Activated naive CD4-positive, alpha-beta T cell (primary cell): ENCODE measurements at places on chromosomes 16 and 17.

DNA sequence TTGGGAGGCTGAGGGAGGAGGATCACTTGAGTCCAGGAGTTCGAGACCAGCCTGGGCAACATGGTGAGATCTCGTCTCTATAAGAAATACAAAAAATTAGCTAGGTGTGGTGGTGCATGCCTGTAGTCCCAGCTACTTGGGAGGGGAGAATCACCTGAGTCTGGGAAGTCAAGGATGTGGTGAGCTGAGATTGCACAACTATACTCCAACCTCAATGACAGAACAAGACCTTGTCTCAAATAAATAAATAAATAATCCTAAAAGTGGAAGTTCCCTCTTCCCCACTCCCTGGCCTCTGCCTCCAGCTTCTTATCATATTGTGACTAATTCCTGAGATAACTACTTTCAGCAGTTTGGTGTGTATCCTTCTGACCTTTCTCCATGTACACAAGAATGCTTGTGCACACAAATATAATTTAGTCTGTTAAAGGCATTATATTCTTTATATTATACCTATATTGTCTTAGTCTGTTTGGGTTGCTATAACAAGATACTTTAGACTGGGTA, 23.5 kb upstream of the DNAJA2 start:
- no peak for DNase-seq

DNA sequence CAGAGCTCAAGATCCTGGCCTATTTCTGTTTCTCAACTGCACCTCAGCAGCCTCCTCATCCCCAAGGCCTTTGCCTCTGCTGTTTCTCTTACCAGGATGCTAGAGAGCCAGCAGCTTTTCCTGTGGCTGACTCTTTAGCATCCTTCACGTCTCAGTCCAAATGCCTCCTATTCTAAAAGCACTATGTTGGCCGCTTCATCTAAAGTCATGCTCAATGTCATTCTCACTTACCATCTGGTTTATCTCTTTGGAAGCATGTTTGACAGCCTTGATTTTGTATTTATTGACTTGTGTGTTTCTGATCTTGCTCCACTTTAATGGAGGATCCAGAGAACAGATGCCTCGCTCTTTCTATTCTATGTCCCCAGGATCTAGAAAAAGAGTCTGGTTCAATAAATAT, 351.8 kb upstream of the CDH11 start:
- DNase-seq = no peak

- DNase-seq = no peak
These were observed 71.4 kb upstream of the ARL4D start for GRCh38 chr17:43327421-43327820.

DNA sequence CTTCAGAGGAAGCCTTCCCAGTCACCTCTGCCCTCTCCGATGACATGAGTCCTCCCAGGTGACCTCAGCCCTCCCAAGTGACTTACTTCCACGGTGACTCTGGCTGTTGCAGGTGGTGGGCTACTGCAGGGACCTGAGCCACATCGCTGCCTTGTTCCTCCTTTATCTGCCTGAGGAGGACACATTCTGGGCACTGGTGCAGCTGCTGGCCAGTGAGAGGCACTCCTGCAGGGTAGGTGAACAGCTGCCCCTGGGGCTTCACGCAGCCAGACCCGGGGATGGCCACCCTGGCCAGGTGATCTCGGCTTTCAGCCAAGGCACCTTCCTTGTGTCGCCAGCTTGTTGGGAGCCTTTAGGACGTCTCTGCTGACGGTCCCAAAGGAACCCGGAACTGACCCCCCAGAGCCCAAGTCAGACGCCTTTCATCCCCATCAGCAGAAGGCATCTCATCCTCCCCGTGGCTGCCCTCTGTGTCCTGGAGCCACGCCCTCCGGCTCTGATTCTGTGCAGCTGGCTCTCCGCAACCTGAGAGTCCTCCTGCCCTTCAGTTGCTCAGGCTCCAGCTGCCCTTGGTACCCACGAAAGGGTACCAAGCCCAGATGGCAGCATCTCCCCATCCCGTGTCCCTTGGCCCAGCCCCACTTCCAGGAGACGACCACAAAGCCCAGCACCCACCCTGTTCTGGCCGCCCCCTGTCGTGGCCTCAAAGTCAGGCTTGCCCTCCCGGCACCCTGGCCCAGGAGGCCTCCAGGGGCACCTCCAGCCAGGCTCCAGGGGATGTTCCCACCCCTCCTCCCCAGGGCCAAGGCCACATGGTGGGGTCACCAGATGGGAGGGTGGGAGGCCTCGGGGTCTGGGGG, 81.7 kb downstream of the GOSR1 start:
- DNase-seq = no peak

DNA sequence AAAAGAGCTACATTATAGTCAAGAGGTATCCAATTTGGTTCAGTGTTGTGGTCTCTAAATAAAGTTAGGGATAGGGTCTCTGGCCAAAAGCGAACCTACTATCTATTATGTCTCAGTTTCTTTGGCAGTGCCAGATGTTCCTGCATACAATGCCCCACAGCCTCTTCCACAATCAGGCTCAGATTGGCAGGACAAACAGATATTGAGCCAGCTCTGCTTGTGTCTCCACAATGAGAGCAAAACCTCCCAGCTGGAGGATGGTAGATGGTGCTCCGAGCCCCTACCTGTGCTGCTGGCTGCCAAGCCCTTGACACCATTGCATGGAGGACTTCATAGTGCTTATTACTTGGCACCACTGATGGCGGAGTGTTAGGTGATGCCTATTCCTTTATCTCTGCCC, 19.7 kb downstream of the PHAF1 start:
- no peak for DNase-seq

GRCh38 chr17:8436169-8436843, 622 bp downstream of the NDEL1 start:
- DNase-seq = peak; percentile 35

- no peak for DNase-seq
These were observed 57.0 kb upstream of the TNRC6C start for GRCh38 chr17:77901481-77901880.

DNA sequence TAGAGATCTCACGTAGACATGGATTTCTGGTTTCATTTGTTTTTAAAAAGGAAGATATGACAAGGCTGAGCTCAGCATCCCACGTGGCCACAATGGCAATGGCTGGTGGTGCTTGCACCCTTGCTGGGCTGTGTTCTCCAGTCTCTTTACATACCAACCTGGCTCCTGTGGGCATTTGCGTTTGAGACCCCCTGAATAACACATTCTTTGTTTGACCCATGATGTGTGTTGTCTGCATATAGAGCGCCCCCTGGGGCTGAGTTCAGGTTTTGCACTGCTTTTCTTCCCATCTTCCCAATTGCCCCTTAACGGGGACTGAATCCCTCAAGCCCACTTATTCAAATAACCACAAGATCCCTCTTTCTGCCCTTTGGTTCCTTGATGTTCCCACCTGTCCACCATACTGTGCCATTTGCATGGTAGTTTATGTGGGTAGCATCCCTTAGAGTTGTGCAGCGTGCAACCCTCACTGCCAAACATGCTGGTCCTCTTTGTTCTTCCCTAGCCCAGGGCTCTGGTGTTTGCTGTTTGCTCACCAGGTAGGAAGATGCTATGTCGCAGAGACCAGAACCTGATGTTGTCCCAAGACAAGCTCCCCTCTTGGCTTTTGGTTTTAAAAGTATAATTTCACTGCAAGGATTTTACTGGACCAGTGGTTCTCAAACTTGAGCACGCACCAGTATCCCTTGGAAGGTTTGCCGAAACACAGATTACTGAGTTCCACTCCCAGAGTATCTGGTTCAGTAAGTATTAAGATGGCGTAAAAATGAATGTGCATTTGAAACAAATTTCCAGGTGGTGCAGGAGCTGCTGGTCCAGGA, 38.5 kb upstream of the NKD1 start:
- no peak for DNase-seq

DNA sequence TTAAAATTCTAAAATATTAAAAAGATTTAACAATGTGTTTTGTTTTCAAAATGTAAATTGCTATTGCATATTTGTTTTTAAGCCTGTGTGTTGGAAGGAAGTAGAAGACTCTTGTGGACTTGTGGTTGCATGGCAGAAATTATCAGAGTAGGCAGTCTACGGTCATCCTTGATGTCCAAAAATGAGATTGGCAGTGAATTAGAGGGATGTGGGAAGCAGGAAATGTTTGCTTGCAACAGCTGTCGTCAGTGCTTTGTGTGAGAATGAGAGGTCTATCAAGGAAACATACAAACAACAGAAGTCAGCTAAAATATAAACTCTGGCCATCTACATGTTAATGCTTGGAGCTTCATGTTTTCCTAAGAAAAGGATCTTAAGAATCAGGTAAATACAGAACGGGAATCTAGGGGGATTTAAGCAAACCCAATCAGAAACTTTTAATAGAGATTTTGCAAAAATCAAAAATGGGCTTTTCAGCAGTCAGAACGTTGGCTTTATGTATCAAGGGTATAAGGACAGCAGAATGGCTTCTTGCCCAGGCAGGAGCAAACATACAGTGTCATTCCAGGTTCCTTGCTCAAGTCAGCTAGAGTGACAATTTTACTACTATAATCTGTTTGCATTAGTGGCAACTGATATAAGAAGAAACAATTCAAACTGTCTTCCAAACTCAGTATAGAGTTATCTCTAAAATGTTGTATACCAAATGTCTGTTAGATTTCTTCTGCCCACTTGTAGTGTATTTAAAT, 196.7 kb downstream of the CYB561 start:
- no peak for DNase-seq

- no peak for DNase-seq
These were observed 19.1 kb upstream of the PHKG2 start for GRCh38 chr16:30728899-30729672.

- no peak for DNase-seq
These were observed 132.7 kb upstream of the HSBP1 start for GRCh38 chr16:83674931-83675535.

- DNase-seq = no peak
These were observed 144.7 kb upstream of the TBX2 start for GRCh38 chr17:61254904-61255303.

DNA sequence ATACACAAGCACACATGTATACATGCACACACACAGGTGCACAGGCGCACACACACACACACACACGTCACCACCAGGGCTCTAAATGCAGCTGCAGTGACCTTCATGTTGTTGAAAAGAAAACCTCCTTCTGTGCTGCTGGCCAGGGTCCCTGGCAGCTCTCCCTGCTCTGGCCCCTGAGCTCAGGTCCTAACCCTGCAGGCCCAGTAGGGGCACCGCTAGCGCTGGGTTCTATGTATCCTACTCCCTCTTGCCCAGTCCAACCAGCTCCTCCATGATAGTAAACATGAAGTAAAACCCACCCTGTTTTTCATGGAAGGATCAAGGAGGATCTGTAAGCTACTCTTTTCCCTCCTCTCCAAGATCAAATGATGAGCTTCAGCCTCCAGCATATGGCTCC, 172.8 kb downstream of the RBFOX3 start:
- no peak for DNase-seq
